ENCODE measurements at places on chromosomes 2 and 18.
A peak's percentile ranks its signal among the peaks of the same experiment; 100 is the strongest.

GRCh38 chr2:232970051-232970450 lies 43.0 kb downstream of the NGEF start:
- DNase-seq, result no peak

- DNase-seq, result no peak
Measured at GRCh38 chr2:138485019-138485418, 16.6 kb upstream of the SPOPL start.

DNA sequence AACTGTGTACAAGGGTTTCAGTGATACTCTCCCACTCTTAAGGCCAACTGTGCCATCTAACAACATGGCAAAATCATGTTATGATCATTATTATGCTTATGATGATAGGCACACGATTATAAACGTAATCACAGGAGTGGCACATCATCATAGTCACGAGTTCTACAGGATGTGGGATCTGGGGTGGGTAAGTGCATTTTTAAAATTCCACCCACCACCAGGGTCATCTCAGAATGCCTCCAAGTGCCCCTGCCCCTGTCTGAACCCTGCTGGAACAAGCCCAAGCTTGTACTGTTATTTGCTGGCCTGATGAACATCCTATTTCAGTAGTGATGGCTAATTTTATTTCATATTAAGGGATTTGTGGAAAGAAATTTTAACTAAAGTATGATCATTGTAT lies 117.8 kb downstream of the PTPRM start:
- no peak for DNase-seq

- DNase-seq, result no peak
Measured at GRCh38 chr2:234690569-234691213, 193.8 kb upstream of the ARL4C start.

DNA sequence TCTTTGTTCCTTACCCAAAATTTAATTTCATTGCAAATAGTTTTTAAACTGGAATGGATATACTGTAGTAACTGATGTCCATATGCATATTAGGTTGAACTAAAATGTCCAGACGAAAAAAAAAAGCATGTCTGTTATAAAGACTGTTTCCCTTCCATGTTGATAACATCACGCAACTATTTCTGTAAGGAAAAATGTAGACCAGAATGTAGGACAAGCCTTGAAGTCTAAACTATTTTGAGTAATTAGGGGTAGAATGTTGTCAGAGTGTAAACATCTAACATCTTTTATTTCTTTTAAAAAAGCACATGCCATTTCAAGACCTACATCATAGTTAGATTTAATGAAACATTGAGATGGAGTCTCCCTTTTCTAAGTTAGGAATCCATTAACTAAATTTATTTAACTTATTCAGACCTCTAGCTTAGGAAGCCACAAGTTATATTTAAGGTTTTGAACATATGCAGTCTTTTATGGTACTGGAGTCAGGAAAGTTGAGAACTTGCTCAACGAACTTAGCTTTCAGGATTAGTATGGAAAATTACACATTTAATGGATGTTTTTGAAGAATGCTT lies 7.9 kb downstream of the CALCRL start:
- no peak for DNase-seq

- no peak for DNase-seq
Measured at GRCh38 chr2:3424171-3424795, 44.8 kb downstream of the TRAPPC12 start.

DNA sequence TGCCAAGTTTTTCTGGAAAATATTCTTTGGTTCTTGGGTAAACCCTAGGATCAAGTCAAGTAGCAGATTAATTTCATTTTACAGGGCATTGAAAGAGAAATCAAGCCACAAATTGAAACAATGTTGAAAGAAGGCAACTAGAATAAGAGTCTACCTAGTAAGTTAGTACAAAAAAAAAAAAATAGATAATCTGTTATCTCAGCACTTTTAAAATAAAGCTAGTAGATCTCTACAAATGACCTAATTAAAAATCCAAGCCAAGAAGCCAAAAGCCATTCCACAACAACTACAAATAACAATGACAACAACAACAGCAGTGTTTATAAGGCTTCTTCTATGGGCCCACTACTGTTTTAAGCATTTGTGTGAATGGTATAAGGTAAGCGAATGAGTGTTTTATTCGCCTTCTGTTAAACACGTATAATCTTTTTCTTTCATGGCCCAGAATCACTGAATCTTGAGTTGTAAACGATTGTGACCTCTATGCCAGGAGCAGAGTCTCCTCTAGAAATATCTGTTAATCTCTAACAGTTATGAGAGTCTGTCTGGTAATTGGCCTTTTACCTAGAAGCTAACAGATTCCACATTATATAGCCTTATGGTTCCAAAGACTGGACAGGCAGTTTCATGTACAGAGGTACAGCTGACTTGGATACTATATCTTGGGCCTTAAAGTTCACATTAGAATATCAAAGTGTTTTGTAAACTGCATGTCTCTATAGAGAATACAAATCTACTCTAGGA lies 28.6 kb upstream of the CUL3 start:
- DNase-seq, result no peak

DNA sequence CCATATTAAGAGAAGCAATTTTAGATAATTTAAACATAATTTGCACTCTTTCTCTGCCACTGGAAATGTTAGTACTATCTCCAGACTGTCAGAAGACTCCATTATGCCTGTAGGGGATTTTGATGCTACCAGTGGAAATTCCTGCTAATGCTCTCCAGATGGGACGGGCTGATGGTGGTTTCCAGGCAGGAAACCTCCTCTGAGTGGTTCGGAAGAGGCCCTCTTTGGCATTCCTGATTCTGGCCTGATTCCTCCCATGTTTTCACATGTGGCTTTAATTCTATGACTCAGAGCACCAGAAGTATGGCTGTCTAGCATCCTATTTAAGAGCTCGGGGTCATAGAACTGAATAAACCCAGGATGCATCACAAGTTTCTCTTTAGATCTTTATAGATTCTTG lies 70.9 kb upstream of the ST6GAL2 start:
- DNase-seq, result no peak

DNA sequence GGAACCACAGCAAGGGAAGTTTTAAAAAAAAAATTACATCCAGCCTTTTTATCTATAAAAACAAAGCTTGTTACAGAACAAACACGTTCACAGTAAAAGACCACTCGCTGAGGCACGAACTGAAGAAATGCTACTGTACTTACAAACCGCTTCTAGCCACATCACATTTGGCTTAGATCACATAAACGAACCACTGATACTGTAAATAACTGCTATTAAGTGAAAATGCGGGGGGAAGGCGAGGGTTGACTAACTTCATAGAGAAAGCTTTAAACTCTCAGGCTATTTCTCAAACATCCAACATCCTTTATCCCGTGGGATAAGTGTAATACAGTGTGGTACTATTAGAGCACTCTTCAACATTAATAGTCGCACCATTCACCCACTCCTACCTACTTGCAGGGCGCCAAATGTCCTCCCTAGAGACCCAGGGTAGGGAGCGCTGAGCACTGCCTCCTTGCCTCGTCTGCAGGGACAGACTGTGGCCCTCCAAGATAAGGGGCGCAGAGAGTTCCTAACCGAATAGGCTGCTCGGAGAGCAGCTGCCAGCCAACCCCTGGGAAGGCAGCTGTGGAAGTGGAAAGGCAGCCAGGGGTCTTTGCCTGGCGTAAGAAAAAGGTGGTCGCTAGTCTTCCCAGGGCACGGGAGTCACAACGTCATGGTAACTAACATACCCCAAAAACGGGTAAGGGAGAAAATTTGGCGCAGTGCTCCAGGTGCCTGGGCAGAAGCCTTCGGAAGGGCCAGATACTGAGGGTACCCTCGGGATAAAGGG lies 854 bp downstream of the GPR155 start:
- DNase-seq, result peak; percentile 46

GRCh38 chr2:38178556-38179419 lies 102.8 kb upstream of the CYP1B1 start:
- no peak for DNase-seq

DNA sequence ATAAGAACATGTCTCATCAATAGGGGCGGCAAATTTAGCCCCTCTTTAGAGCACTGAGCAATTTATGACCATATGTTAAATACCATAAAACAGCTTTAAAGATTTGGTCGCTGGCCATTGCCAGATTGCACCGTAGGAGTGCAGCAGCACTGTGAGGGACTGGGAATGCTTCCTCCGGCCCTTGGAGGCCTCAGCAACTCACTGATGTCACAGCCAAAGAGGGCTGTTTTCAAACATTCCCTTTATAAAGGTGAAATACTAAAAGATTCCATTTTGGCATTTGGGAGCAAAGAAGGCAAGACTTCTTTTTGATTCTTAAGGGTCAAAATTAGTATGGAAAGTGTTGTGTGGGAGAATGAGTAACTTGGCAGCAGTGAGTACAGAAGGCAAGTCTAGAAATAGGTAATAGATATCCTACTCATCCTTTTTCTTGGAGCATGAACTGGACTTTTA lies 63.7 kb downstream of the BABAM2 start:
- no peak for DNase-seq

DNA sequence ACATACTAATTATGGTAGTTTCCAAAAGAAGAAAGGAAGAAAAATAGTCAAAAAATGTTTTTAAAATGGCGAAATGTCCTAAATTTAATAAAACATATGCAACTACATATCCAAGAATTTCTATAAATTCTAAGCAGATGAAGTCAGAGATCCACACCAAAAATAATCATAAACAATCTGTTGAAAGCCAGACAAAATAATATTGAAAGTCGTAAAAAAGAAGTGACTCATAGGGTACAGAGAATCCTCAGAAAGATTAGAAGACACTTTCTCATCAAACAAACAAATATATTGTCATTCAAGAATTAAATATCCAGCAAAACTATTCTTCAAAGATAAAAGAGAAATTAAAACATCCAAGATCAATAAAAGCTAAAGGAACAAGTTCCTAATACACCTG lies 281.4 kb upstream of the ZNF804A start:
- no peak for DNase-seq

GRCh38 chr2:219829667-219830352 lies 202.4 kb downstream of the SLC4A3 start:
- no peak for DNase-seq

DNA sequence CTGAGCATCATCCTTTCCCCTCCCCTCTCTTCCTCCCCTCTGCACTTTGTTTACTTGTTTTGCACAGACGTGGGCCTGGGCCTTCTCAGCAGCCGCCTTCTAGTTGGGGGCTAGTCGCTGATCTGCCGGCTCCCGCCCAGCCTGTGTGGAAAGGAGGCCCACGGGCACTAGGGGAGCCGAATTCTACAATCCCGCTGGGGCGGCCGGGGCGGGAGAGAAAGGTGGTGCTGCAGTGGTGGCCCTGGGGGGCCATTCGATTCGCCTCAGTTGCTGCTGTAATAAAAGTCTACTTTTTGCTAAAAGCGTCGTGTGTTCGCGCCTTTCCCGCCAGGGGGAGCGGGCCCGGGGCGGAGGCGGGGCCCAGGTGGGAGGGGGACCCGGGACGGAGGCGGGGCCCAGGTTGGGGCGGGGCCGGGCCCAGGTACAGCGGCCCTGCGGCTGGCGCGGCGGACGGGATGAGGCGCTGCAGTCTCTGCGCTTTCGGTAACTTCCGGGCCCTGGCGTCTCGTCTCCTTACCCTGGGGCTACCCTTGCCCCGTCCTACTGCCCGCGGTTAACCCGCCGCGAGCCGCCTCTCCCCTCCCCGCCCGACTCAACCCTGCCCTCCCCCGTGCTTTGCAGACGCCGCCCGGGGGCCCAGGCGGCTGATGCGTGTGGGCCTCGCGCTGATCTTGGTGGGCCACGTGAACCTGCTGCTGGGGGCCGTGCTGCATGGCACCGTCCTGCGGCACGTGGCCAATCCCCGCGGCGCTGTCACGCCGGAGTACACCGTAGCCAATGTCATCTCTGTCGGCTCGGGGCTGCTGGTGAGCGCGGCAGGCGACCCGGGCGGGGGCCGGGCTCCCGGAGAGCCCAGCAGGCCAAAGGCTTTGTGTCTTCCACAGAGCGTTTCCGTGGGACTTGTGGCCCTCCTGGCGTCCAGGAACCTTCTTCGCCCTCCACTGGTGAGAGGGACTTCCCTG lies at the start of gene KRTCAP3:
Gene KRTCAP3, plus strand, starts transcription at position 424 of the 962 bp plus-strand sequence. Its CDS starts 32 bp downstream, at position 456.
- peak; percentile 100 for DNase-seq

GRCh38 chr18:11830585-11830984 lies 20.6 kb upstream of the CHMP1B start:
- DNase-seq, result no peak

GRCh38 chr2:36397728-36398413 lies 42.3 kb downstream of the CRIM1 start:
- DNase-seq, result no peak

GRCh38 chr2:119827866-119828507 lies 68.3 kb downstream of the PTPN4 start:
- DNase-seq, result no peak

DNA sequence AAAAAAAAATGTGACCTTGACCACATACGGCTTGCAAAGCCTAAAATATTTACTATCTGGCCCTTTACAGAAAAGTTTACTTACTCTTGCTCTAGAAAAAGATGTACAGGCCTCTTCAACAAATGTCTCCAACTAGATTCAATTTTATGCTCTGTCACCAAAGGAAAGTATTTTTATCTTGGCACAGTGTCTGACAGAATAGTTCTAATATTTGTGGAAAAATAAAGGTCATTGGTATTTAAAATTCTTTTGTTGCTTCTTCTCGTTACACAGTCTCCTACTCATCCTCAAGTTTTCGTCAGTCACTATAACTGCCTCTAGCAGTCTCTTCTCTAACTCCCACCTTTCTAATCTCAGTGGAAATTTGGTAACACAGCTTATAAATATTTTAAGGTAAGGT lies 1.4 kb downstream of the RBKS start:
- DNase-seq, result no peak

DNA sequence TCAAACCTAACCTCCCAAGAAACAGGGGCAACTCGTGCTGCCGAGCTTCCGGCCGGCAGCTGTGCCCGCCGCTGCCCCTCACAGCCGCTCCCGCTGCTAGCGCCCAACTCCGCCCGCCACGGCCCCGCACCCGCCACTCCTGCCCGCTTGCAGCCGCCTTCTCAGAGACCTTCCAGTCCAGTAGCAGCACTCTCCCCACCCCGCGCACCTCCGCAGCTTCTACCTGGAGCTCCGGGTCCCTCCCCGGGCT lies 722 bp upstream of the C2orf15 start:
- DNase-seq, result no peak

DNA sequence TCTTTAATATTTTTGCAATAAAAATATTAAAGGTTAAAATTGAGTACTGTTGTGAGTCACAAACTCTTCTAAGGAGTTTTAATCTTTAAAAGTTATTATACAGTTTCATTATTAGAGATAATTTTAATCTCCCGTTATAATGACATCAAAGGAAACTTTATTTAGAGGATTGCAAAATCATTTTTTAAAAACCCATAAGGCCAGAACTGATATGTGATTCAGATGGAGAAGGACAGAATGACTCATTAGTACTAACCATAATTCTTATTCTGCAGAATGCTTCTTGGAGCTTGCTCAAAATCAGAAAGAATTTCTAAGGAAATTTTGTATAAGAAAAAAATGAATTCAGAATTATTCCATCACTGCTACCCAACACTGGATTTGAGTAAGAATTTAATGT lies 12.5 kb upstream of the HNRNPLL start:
- no peak for DNase-seq

- no peak for DNase-seq
Measured at GRCh38 chr2:23145460-23145859, 239.5 kb upstream of the KLHL29 start.

- DNase-seq, result no peak
Measured at GRCh38 chr2:200193791-200194190, 112.7 kb upstream of the SPATS2L start.

Data from H7 (cell line).